ENCODE measurements at places on chromosomes 11 and 22. TPM values are rescaled to one million over a fixed set of nuclear protein-coding genes. Genes with fewer than 3 reads are reported as not detected.

Gene CLDN5
- total RNA-seq: not detected

Gene PRR33
- not detected for total RNA-seq

Gene SEPTIN5
- total RNA-seq: 4.4 TPM

Gene SAA4
- total RNA-seq: not detected

Gene RDX
- 107 TPM for total RNA-seq

Gene TEX54
- not detected for total RNA-seq

Gene ZC3H12C
- 7.2 TPM for total RNA-seq

Gene WT1
- 0.50 TPM for total RNA-seq

Gene OR5T3
- total RNA-seq: not detected

Gene KCNK4
- total RNA-seq: not detected

Gene AGBL2
- 0.78 TPM for total RNA-seq

Gene CALCA
- total RNA-seq: not detected

Gene MPZL3
- total RNA-seq: 64.3 TPM

Gene FAM111B
- under 0.01 TPM for total RNA-seq

Gene ELMOD1
- 0.34 TPM for total RNA-seq

Gene SCGB1C1
- total RNA-seq: not detected

Gene DEFB131B
- total RNA-seq: not detected

Gene SYCE3
- total RNA-seq: not detected

Gene PHETA2
- total RNA-seq: 2.0 TPM

Gene RHOD
- total RNA-seq: 199 TPM

Gene DGAT2
- total RNA-seq: 12.3 TPM

Gene MYOD1
- total RNA-seq: not detected

Gene EIF3D
- total RNA-seq: 407 TPM

Gene DERL3
- total RNA-seq: under 0.01 TPM

Gene GANAB
- 195 TPM for total RNA-seq

Gene F2
- under 0.01 TPM for total RNA-seq

Gene SLC22A25
- not detected for total RNA-seq

Gene KCNK7
- total RNA-seq: 0.68 TPM

Gene MPPED1
- not detected for total RNA-seq

Gene MS4A3
- total RNA-seq: not detected

Gene TBX10
- total RNA-seq: not detected

Gene PRPF19
- total RNA-seq: 38.3 TPM

Gene OR51I1
- not detected for total RNA-seq
